Retinal pigment epithelial cell (primary cell): ENCODE measurements at places on chromosomes 13 and 19.

- no peak for DNase-seq
Observed at GRCh38 chr19:58274771-58275201, 4.0 kb upstream of the ZNF8 start.

DNA sequence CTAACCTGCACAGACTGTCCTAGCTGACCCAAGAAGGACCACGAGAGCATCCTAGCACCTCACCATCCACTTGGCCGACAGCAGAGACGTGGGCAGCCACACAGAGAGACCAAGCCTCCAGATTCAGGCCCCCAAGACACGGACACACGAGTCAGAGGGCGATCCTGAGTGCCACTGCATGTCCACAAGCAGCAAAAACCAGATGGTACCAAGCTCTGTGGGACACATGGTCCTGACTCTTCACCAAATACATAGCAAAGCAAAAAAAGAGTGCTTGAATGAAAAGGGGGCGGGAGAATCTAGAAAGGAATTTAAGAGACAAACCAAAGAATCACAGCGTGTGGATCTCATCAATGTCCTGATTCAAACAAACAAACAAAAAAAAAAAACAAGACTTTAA lies 45.2 kb downstream of the MLLT1 start:
- DNase-seq = no peak

- DNase-seq = no peak
Observed at GRCh38 chr13:112513761-112514160, 74.2 kb downstream of the TUBGCP3 start.

GRCh38 chr13:45167611-45168554 lies 33.0 kb downstream of the KCTD4 start:
- DNase-seq = peak; percentile 83

DNA sequence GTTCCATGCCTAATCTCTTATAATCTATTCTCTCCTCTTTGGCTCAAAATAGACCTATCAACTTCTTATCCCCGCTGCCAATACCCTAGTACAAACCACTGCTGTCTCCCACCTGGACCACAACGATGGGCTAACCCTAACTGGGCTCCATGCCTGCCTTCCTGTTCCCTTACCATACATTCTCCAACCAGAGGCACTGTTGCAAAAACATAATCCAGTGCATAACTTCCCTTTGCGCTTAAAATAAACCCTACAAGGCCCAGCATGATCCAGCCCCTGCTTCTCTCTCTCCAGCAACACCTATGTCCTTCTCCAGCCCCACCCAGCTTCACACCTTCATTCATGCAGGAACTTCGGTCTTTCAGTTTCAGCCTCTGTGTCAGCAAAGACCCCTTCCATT lies 27.4 kb upstream of the CEBPA start:
- no peak for DNase-seq

GRCh38 chr19:13209484-13210338 lies 59.5 kb downstream of the IER2 start:
- no peak for DNase-seq

DNA sequence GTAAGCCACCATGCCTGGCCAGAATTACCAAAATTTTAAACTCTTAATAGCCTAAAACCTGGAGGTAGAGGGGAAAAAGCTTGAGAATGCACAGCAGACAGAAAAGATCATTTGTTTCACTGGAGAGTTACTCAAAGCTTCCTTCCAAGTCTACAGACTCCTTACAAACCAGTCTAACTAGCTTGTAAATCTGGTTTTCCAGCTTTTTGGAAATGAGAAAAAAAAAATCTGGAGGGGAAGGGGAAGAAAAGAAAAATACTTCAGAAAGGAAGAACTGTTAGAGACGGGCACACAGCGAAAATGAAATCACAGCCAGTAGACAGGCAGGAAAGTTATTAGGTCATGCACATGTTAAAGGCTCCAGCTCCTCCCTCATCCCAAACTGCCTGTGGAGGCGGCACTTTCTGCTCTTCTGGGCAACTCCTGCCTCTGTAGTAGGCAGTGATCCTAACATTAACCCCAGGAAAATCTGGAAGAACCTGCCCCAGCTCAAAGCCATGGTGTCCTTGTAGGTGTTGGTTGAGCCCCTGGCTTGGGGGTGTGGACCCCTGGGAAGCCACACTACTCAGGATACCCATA lies 17.3 kb downstream of the PARP4 start:
- DNase-seq = no peak

- no peak for DNase-seq
Observed at GRCh38 chr19:2221250-2221831, 14.8 kb downstream of the PLEKHJ1 start.

DNA sequence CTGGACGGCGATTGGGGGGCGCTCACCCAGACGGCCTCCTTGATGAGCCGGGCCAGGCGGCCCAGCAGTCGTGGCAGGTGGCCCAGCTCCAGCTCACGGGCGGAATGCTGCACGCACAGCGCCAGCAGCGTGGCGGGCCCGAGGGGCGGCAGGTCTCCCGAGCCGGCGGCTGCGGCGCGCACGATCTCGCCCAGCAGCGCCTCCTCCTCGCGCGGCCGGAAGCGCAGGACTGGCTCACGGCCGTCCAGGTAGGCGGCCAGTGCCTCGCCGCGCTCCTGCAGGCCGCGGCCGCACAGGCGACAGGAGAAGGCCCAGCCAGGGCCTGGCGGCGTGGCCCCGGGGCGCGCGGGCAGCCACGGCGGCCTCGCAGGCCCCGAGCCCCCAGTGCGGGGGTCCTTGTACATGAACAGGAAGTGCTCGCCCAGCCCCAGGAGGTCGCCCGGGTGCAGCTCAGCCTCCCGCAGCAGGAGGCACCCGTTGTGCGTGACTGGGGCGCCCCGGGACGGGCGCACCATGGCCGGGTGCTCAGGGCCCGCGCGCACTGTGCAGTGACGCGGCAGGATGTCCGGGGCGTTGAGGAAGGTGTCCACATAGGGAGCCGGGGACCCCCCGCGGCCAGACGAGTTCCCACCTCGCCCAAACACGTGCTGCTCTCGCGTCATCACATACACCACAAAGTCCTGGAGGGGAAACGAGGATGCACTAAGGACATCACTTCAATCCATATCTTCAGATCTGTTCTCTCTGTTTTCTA lies 9.6 kb upstream of the MAMSTR start:
- no peak for DNase-seq

- DNase-seq = no peak
Observed at GRCh38 chr13:18991060-18991459, 190.6 kb downstream of the TUBA3C start.

GRCh38 chr13:30442926-30443325 lies 20.6 kb downstream of the UBE2L5 start:
- DNase-seq = no peak

DNA sequence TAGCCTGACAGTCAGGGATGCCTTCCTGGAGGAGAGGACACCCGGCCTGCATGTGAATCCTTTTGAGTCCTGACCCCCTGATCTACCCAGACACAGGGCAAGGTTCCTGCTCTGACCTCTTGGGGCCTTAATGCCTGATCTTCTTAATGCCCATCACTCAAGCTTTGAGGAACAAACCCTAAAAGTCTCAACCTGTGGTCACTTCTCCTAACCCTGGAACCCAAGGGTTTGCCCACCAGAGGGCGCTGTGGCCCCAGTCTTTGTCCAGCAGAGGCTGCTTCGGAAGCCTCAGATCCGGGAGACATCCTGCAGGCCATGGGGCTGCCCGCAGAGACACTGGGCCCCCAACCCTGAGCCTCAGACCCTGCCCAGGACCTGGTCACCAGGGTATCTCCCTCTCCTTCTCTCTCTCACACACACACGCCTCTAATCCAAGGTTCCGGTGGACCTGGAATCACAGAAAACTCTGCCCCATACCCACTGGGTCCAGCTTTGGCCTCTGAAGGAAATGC lies 9.8 kb upstream of the DPF1 start:
- DNase-seq = no peak

- DNase-seq = no peak
Observed at GRCh38 chr13:49366841-49367240, 77.0 kb downstream of the CAB39L start.

DNA sequence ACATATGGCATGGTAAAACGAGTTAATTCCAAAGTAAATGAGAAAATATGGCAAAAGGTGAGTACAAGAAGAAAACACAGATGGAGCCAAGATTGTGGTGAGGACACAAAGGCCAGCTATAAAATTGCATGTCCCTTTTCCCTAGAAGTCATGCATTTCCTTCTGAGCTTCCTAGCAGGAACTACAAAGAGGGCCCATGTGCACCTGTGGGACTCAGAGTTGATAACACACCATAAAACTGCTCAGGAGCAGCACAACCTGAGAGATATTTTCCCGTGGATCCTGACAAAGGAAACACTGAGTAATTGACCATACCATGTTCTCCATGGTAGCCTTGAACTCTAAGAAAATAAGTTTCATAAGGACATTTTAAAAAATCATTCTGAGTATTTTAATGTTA lies 228.3 kb downstream of the DLEU7 start:
- no peak for DNase-seq
